ENCODE measurements at places on chromosomes 5 and 9.

GRCh38 chr5:75824323-75824722 is 107.1 kb upstream of the POC5 start:
- no peak for DNase-seq

- no peak for DNase-seq
These were observed 126.0 kb upstream of the GPR151 start for GRCh38 chr5:146641941-146642340.

- DNase-seq: peak; percentile 51
These were observed at the start of gene UCK1 for GRCh38 chr9:131530920-131531832. UCK1 (minus strand) TSS chr9:131531263; CDS start chr9:131531174, 89 bp downstream.

DNA sequence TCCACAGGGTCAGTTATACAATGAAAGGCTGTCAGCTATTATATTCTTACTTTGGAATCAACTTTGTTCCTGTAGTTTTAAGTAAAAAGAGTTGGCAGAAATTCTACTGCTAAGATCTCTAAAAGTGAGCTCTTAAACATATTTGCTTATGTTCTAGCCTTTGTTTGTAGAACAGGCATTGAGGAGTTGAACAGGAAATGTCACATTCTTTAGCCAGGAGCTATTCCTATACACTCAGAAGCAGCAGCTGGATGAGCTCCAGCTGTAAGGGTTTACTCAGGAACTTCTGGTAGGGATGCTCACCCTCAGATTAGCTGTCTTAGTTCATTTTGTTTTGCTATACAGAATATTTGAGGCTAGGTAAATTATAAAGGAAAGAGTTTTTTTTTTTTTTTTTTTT is 22.4 kb upstream of the SPINK14 start:
- DNase-seq: peak; percentile 42

DNA sequence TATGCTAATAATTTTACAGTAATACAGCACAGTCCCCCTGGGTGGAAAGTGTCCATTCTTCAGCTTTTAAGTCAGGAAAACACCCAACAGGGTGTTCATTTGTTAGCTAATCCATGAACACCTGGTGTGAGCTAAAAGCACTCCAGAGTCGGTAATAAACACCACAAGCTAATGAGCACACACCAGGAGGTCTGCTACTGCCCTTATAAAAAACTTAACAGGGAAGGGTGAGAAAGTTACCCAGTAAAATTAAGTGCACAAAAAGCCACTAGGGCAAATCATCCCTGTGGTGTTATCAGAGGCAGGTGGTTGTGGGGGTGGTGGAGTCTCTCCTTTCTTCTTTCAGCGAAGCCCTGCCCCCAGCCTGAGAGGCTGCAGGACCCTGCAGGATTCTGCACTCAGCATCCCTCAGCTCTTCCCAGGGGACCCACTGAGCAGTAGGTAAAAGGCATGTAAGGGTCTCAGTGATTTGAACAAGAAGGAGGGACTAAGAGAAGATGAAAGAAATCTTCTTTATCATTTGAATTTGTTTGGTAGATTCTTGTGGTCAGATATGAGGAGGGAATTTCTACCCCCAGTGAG is 14.4 kb downstream of the GDNF start:
- no peak for DNase-seq

DNA sequence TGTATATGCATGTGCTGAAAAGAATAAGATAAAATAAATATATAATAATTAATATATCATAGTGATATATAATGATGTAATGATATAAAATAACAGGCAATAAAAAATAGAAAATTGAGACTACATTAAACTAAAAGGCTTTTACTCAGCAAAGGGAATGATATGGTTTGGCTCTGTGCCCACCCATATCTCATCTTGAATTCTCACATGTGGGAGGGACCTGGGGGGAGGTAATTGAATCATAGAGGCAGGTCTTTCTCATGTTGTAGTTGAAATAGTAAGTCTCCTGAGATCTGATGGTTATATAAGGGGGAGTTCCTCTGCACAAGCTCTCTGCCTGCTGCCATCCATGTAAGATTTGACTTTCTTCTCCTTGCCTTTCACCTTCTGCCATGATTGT is 1550.9 kb upstream of the CDH6 start:
- DNase-seq: no peak

- DNase-seq: no peak
These were observed 9.1 kb downstream of the MAMDC2 start for GRCh38 chr9:70052768-70053167.

DNA sequence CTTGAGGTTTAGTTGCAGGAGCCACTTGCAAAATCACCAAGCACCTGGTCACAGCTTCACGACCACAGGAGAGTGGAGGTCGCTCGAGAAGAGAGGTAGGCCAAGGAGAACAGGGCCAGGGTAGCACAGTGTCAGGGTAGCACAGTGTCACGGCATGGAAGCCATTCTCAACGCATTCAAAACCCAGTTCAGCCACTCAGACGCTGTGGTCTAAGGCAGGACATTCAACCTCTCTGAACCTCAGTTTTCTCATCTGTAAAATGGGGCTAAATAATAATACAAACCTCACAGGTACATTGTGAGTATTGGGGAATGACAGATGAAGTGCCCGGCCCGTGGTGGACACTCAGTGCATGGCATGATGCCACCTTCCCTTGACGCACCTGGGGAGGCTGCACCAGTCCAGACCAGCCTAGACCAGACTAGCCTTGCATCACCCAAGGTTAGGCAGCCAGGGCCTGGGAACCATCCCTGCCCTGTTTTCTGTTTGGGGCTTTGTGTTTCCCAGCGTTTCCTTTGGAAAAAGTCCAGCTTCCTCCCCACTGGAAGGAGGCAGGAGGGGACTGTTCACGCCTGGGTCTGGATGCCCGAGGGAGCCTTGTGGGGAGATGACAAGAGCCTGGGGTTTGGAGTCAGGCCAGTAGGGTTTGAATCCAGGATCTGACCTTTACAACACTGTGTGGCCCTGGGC is 7.8 kb upstream of the LMX1B start:
- peak; percentile 41 for DNase-seq

DNA sequence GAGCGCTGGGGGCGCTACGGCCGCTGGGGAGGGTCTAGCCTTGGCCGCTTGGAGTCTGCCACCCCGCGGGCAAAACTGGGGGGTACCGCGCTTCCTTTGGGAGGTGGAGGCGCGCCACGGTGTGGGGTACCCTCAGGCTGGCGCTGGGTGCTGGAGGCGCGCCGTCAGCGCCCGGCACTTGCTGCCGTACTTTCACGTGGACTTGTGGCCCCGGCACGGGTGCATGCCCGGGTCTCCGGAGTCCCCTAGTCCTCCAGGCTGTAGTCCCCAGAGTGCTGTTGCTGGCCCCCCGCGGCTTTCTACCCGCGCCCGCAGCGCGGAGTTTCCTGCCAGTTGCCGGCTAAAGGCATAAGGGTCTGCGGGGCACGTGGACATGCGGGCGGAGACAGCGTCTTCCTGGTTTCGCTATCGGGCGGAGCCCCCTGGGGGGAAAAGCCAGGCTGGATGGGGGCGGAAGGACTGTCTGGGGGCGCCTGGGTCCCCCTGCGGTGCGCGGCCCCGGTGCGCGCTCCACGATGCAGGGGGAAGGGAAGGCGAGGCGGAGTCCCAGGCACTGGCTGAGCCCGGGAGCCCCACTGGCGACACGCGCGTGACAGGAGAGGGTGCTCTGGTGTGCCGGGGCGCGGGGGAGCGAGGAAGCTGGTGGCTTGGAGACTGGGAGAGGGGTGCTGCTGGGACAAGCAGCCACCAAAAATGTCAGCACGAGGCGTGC is 666 bp downstream of the PPARGC1B start:
- peak; percentile 35 for DNase-seq

DNA sequence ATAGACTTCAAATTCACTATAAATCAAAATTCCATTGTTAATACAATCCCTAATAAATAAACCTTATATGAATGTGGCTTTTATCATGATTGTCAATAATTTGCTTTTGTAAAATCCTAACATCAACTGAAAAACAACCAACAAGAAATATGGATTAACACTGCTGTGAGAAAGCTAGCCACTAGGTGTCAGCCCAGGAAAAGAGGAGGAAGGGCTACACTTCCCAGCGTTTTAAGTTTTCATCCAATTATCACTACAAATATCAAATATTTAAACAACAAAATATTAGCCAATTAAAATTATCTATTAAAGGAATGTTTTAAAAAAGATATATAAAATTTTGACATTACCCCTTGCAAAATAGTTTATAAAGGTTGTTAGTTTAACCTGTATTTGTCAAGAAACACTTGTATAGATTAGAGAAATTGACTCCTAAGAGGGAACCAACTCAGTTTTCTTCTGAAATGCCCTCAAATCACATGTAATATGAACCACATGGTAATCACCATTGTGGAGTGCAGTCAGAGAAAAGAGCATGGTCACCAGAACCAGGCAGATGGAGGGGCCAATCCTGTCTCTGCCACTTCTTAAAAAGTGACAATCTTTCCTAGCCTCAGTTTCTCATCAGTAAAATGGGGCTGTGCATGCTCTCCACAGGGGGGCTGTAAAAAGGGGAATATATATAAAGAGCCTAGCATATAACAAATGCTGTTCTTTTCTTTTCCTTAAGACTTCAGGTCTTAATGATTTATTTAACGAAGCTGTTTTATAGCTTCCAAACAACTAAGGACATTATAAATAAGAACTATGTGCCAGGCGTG is 188.2 kb downstream of the CRB2 start:
- DNase-seq: peak; percentile 49

GRCh38 chr5:45694971-45695803 is 993 bp downstream of the HCN1 start:
- no peak for DNase-seq

DNA sequence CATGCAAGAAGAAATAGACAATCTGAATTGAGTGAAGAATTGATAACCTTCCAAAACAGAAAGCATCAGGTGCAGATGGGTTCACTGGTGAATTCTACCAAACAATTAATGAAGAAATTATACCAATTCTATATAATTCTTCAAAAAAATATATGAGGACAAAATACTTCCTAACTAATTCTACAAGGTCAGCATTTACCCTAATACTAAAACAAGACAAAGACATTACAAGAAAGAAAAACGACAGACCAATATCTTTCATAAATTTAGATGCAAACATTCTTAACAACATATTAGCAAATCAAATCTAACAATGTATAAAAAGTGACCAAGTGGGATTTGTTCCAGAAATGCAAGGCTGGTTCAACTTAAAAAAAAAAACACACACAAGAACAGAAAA is 183.9 kb downstream of the BARX1 start:
- DNase-seq: no peak

GRCh38 chr9:18017136-18017535 is 438.3 kb downstream of the SH3GL2 start:
- no peak for DNase-seq

- peak; percentile 75 for DNase-seq
These were observed 465.7 kb upstream of the RGMB start for GRCh38 chr5:98307811-98308210.

- peak; percentile 72 for DNase-seq
These were observed 180.8 kb downstream of the CARTPT start for GRCh38 chr5:71899865-71900342.

GRCh38 chr5:67146574-67146973 is 50.0 kb downstream of the CD180 start:
- DNase-seq: no peak

GRCh38 chr5:31107091-31107518 is 86.4 kb upstream of the CDH6 start:
- DNase-seq: no peak
